ENCODE measurements at places on chromosomes 2 and 18.

- DNase-seq: no peak
These were observed 19.1 kb downstream of the CTLA4 start for GRCh38 chr2:203886661-203887151.

DNA sequence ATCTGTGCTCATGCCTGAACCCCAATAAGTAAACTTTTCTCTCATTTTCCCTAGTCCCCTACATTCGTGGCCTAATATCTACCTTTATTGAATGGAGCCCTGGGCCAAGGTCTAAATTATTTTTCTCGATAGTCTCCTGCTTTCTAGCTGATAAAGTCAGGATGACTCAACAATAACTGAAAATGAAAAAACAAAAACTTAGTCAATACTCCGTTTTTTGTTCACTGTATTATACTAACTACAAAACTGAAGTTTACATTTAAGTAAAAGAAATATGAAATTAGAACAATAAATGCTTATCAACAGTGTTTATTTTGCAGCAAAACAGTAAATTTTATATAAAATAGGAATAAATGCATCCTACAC, 32.2 kb downstream of the AOX1 start:
- DNase-seq: no peak

DNA sequence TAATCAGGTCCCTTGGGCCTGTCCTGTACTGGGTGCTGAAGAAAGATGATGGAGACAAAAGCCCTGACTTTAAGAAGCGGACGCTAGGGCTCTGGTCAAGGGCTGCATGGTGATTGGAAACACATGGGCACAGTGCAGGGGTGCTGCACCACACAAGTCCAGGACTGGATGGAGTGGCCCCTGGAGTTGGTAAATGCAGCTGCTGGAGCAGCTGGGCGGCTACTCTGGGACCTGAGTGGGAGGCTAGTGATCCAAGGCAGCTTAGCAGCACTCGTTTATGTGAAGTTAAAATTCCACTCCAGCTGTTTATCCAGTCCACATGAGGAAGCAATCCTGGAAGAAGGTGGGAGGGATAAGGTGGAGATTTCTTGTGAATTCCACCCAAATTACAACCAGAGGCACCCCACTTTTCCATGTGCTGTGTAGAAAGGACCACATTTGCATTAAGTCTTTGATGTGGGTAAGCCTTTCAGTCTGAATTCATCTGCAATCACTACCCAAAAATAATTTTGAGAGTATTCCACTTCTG, 24.9 kb downstream of the MERTK start:
- DNase-seq: no peak

DNA sequence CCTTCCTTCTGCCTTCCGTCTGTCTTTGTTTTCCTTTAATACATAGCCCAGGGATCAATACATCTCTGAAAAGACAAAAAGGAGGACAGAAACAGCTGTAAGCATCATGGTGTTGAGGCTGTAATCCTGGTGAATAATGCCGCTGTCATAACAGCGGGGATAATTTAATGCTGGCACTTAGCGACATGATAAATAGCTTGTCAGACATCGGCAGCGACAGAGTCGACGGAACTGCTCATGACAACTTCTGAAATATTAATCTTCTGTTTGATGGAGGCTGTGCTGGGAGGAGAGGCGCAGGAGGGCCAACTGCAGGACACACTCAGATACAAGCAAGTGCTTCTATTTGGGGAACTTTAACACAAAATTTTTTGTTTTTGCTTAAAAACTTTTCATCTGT, 602.2 kb downstream of the GALR1 start:
- no peak for DNase-seq

- no peak for DNase-seq
These were observed 2.1 kb downstream of the GPBAR1 start for GRCh38 chr2:218262631-218263586.

GRCh38 chr2:168722592-168722991, 79.8 kb upstream of the NOSTRIN start:
- DNase-seq: no peak

- DNase-seq: no peak
These were observed 290.3 kb downstream of the CNTNAP5 start for GRCh38 chr2:124315221-124315880.

GRCh38 chr2:26395394-26395793, 6.3 kb upstream of the DRC1 start:
- DNase-seq: no peak

Data from WTC11 (cell line).